Small intestine (tissue), 16 donors: ENCODE measurements at places on chromosomes 4 and X.
A peak's percentile ranks its signal among the peaks of the same experiment; 100 is the strongest.

GRCh38 chr4:73725985-73726384 lies 14.4 kb upstream of the CXCL8 start:
- no peak for DNase-seq

GRCh38 chr4:164383358-164384220 lies 370.3 kb upstream of the SMIM31 start:
- DNase-seq, result peak; percentile 35

DNA sequence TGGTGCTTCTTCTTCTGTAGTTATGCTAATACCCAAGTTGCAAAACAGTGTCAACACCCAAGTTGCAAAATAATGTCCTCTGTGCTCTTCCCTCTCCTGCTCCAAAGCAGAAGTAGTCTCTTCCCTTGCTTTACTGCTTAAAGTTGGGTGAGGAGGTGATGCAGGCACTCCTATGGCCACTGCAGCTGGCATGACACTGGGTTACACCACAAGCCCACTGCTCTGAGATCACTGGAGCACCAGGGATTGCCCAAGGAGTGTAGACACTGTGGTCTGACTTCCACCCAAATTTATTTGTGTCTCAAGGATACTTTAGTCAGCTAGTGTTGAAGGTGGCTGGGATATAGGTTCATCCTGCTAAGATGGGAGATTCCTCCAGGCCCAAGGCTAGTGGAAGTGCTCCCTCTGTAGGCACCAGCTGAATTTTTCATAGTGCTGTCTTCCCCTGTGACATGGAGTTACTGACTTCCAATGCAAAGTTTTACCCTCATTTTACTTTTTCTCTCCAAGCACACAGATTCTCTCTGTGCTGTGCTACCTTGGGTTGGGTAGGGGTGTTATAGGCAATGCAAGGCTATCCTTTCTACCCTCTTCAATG lies 196.2 kb upstream of the TENT5D start:
- no peak for DNase-seq

DNA sequence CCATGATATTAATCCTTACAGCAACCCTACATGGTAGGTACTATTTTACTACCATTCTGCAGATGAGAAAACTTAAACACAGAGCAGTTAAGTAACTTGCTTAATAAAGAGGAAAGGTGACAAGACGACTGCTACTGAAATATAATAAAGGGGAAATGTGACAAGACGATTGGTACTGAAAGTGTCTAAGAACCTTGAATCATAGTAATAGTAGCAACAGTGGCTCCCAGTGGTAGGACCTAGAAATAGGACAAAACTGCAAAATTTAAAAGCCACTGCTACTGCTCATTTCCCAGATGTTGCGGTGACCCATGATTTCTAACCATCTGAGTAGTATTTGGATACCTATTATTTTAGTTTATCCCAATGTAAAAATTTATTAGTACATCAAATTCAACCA lies 89.5 kb downstream of the TASL start:
- DNase-seq, result no peak

DNA sequence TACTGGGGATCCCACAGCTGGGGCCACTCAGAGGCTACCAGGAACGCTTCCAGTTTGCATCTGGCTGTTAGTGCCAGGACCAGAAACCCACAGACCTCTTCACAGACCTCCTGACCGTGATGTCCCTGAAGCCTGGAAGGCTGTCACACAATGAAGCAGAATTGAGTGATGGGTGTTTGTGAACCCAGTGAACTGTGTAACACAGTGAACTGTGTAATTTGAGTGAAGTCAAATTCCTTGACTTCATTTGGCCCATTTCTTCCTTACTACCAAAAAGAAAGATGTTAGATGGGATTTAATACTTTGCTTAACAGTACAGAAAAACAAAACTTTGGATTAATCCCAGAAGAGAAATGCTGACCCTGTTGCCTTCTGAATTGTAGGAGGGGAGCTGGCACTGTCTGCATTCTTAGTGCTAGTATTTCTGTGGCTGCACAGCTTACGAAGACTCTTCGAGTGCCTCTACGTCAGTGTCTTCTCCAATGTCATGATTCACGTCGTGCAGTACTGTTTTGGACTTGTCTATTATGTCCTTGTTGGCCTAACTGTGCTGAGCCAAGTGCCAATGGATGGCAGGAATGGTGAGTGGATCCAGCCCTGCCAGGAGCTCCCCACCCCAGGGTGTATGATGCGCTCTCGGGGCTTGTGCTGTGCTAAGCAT lies 17.8 kb downstream of the SRD5A3 start:
- DNase-seq, result no peak
